ENCODE measurements at places on chromosomes 7 and 10.

- DNase-seq: no peak
Measured at GRCh38 chr10:93991596-93992284, 2.0 kb upstream of the PLCE1 start.

DNA sequence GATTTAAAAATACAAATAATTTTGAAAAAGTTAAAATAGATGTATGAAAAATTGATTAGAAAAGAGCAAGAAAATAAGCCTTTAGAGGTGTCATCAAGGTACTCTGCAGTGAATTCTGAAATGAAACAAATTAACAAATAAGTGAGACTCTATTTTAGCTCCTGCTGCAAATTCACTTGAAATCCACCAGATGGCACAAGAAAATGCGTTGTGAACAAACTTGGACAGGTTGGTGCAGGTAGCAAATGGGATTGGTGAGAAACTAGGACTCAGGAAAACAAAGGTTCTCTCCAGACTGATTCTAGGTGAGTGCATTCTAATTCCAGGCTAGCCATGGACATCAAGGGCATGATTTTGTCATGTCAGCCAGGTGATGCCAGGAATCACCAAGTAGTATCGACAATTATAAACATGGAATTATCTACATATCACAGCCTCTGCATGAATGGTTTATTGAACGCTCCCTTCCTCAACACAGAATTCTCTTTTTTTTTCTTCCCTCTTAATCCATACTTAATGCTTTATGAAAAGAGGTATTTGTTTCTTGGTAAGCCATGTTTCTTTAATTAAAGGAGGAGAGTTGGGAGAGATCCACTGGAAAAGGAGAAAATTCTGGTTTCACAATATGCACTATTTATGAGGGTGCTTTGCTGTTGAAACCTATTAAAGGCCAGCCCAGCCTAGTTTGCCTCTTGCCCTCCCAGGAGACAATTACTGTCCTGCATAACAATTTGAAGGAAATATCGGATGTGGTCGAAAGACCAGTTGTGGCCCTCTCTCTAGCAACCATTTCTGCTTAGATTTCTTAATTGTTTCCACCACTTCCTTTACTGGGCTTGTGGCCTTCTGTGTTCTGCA, 118.1 kb downstream of the ZNF365 start:
- DNase-seq: peak; percentile 33

DNA sequence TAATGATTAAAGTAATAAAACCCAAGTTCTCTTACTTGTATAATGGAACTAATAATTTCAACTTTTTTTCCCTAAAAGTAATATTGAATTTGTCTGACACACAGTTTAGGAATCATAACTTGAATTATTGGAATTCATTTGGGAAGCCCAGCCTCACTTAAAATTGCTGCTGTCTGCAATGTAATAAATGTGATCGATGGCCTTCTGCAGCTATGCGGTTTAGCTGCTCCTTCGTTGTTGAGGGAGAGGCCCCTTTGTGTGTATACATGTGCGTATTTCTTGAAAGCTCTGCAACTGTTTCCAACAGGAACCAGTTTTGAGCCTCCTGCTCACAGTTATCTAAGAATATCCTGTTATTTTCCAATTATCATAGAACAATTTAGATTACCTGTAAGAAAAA, 152.5 kb downstream of the AKR1D1 start:
- DNase-seq: no peak

- DNase-seq: no peak
Measured at GRCh38 chr10:58464956-58465355, 47.7 kb upstream of the BICC1 start.

- DNase-seq: no peak
Measured at GRCh38 chr7:141562972-141563371, 11.8 kb downstream of the AGK start.

DNA sequence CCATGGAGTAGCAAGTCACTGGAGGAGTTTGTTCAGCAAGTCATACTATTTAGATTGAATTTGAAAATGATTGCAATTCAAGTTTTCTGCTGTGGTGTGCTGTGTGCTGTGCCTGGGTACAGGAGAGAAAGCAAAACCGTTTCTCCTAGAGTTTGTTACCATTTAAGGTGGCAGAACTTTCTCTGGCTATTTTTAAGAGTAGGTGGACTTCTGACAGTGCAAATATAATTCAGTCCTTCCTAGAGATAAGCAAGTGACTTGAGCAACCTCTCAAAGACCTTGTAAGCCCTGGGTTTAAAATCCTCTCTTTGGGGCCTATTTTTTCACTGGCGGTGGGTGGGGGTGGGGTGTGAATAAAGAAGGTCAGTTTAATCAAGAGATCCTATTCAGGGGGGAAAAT, 42.9 kb upstream of the FGL2 start:
- no peak for DNase-seq

Data from NCI-H774 (cell line).